ENCODE measurements at places on chromosomes 12 and 14.
A peak's percentile ranks its signal among the peaks of the same experiment; 100 is the strongest.

- DNase-seq, result peak; percentile 55
These were observed 72.9 kb upstream of the ELK3 start for GRCh38 chr12:96121271-96121711.

DNA sequence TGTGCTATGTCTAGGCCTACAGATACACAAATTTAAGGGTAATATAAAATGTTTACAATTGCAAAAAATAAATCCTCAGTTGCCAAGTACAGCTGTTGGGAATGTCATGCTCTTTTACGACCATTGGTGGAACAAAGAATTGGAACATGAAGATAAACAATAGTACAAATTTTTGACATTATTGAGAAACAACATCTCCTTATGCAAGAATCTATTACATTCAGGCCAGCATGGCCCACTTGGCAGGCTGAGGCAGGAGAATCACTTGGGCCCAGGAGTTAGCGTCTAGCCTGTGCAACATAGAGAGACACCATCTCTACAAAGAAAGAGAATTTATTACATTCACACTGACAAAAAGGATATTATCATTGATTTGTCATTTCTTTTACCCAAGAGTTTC is 135.9 kb upstream of the NTF3 start:
- DNase-seq, result no peak

DNA sequence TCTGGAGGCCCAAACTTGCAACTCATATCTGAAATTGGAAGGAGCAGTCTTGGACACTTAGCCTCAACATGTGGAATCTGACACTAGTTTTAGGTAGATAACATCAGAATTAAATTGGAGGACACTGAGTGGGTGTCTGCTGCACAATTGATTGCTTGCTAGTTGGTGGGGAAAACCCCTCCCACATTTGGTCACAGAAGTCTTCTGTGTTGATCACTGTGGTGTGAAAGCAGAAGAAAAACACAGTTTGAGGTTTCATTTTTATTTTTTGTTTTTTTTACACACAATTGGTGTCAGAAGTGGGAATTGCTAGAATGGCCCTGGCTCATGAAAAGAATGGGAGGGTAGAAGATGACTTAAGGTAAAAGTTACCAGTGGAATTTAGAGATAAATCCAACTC is 78.0 kb upstream of the CD163 start:
- DNase-seq, result no peak

DNA sequence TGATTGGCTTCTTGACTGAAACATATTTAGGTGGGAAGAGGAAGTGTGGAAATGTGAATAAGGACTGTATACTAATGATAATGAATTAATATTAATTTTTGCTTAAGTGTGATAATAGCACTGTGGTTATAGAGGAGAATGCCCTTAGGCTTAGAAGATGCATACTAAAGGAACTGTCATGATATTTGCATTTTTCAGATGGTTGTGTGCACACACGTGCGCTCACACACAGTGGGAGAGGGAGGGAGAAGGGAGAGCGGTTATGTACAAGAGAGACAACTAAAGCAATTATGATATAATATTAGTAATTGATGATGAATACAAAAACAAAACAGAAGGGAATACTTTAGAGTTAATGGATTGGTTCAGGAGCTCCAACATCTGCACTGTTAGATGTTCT is 54.2 kb downstream of the RCOR1 start:
- DNase-seq, result no peak

DNA sequence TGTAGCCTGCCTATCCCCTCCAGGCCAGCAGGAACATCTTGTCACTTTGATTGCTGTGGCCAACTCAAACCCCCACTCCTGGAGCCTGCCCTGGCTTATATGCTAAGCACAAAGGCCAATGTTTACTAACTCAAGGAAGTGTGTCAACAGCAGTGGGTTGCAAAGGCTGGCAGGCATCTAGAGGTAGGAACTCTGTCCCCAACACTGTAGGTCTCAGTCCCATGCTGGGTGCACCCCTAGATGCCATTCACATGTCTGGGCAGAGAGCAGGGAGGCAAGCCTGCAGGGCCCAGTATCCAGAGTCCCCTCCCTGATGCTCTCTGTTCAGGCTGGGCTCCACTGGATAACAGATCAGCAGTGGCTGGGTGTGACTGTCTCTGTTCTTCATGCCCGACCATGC is 1.6 kb upstream of the HPD start:
- no peak for DNase-seq

DNA sequence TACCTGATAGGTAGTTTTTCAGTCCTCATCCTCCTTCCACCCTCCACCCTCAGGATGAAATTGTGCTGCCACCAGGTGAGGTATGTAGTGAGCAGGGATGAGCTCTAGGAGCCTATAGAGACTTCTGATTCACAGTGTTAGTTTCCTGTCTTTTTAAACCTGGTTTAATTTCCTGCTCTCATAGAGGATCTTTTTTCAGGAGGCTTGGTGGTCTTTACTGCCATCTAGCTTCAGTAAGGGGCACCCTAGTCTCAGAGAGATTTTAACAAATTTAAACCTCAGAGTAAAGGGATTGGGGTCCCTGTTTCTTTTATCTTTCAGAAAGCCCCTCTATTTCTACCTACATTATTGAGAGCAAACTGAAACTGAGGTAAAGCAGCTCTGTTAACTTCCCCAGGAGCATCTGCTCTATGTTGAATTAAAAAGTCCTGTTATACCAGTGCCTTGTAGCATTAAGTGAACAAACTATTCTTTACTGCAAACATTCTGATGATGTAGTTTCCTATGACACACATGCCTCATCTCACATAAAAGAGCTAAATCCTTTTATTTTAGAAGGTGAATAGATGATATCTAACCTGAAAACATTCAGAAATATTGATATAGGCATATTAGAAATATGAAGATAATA is 172.2 kb upstream of the DDHD1 start:
- DNase-seq, result no peak

GRCh38 chr14:73460691-73461127 is 2.4 kb upstream of the NUMB start:
- no peak for DNase-seq

DNA sequence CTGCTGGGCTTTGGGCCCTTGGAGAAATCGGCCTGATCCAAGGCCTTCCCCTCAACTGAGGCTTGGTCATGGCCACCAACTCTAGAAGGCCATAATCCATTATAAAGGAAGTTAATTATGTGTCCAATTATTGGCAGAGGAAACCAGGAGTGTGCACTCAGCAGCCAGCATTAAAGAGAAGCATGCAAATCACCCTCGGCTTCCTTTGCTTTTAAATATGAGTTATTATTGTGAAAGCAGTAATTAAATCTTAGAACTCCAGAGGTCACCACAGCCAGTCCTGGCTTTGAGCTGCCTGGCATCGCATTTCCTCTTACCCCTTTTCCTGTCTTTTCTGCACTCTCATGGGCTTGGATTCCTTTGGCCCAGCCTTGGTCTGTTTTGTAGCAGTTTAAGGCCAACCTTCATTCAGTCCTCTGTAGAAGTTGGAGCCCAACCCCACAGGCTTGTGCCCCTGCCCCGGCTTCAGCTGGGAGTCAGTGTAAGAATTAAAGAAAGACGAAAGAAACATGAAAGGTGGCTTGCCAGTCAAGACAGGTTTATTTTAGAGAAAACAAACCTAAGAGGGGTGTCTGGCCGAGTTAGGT is 14.7 kb upstream of the KRT86 start:
- no peak for DNase-seq

DNA sequence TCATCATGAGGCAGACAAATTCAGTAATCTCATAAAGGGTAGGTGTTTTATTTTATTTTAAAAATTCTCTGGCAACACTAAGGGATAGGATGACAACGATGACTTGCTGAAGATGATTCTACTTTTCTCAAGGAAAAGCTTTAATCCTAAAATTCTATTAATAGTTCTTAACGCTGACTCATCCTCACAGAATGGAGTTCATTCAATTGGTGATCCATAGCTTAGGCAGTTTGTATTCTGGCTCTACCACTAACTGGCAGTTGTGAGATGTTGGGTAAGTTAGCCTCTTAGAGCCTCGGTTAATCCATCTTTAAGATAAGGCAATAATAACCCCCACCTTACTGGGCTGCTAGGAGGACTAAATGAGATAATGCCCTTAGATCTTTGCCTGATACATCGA is 116.3 kb downstream of the RTN1 start:
- DNase-seq, result no peak

DNA sequence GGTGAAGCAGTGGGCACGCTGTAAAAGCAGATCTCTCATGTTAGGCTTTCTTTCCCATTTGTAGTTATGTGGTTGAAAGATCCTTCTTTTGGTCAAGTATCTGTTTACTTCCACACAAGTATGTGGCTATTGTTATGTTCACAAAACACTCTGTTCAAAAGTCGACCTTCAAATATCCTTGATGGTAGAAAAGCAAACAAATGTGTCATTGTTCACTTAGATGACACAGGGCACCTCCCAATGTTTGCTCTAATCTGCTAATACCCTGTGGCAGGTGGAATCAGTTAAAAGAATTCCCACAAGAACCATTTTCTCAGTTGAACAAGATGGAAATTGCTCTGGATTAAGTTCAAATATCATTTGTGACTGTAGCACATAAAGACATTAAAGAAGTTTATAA is 43.6 kb upstream of the NAA30 start:
- no peak for DNase-seq

GRCh38 chr12:102509123-102509626 is 28.8 kb upstream of the IGF1 start:
- DNase-seq, result no peak
